ENCODE measurements at places on chromosomes 2 and 18.

DNA sequence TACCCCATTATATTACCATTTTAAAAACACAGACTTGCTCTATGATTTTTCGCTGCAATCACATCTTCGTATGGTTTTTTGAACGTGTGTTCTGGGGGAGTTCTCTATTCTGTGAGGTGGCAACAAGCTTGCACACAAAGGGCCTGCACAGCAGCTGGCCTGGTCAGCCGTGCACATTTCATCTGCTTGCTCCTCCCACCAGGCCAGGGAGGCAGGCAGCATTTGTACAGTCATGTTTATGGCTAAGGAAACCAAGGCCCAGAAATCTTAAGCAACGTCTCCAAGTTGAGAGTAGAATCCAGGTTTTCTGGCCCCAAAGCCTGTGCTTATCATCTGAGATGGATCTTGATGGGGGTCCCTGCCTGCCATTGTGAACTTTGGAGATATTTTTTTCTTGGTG is 106.4 kb upstream of the SMIM21 start:
- peaks cover 2% of the 10 kb centered on the region for H3K27me3 ChIP-seq
- no peak overlapping the region for H3K27ac ChIP-seq
- no peak overlapping the region for H3K4me3 ChIP-seq
- DNase-seq, result no peak

DNA sequence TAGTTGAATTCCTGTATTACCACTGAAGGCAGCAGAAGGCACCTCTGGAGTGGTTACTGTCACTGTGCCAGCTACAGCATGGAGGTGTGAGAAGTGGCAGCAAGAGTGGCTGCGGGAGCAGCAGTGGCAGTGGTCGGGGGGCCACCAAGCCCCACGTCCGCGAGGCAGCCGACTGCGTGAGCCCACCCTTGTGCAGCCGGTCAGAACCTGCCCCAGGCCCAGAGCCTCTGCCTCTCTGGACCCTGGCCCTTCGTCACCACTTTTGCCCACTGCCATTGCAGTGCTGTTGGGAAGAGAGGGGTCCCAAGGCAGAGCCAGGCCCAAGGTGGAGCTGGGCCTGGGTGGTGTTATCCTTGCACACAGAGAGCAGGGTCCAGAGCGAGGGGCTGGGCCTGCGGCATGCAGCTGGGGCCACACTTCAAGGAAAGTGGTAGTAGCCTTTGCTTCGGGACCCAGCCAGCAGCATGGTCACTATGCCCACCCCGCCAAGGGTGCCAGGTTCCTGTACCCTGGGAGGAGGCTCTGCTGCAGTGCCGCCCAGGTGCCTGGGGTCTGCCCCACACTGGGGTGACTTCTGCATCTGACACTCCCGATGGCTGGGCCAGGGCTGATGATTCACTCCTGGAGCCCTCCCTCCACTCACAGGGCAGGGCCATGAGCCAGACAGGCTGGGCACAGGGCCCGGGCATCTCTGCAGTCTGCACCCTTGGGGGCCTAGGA is 450.1 kb upstream of the LRATD1 start:
- H3K4me1 ChIP-seq, result no peaks in the 10 kb centered on the region
- no peaks in the 10 kb centered on the region for H3K27me3 ChIP-seq
- no peak overlapping the region for H3K4me3 ChIP-seq
- H3K36me3 ChIP-seq, result no peaks in the 10 kb centered on the region
- DNase-seq, result no peak

- H3K4me1 ChIP-seq, result no peaks in the 10 kb centered on the region
- no peak overlapping the region for H3K4me3 ChIP-seq
- no peak overlapping the region for H3K27ac ChIP-seq
- no peaks in the 10 kb centered on the region for H3K36me3 ChIP-seq
These were observed 957.7 kb upstream of the POU3F3 start for GRCh38 chr2:103896182-103896581.

DNA sequence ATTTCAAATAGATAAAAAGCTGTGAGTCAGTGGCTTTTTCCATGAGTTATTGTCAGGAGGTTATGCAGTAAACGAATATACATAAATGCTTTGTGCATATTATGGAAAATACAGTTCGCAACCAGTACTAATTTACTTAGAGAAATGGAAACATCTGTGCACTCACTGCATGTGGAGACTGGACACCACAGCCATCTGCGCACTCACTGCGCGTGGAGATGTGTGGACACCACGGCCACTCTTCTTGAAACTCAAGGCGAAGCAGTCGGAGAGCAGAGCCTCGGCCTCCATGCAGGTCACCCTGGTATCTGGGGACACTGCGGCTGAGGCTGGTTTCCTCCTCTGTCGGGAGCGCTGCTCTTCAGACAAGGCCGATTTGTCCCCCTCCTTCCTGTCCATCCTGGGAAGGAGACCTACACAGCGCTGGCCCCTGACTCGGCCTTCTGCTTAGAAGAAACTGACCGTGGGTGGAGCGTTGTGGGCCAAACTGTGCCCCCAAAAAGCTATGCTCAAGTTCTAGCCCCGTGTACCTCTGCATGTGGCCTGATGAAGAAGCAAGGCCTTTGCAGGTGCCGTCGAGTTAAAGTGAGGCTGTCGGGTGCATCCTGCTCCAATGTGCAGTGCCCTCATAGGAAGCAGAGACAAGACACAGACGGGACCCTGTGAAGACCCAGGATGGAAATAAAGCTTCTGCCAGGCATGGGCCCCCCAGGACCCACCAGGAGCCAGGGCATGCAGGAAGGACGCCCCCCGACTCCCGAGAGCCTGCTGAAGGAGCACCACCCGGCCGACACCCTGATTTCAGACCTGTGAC is 88.0 kb downstream of the TPO start:
- no peaks in the 10 kb centered on the region for H3K27me3 ChIP-seq
- no peak overlapping the region for H3K27ac ChIP-seq
- no peak for DNase-seq
- no peaks in the 10 kb centered on the region for H3K36me3 ChIP-seq
- H3K4me3 ChIP-seq, result no peak overlapping the region

GRCh38 chr2:240351088-240351741 is 84.2 kb upstream of the GPC1 start:
- H3K4me1 ChIP-seq, result no peaks in the 10 kb centered on the region
- DNase-seq, result no peak
- no peaks in the 10 kb centered on the region for H3K36me3 ChIP-seq
- H3K4me3 ChIP-seq, result no peak overlapping the region

DNA sequence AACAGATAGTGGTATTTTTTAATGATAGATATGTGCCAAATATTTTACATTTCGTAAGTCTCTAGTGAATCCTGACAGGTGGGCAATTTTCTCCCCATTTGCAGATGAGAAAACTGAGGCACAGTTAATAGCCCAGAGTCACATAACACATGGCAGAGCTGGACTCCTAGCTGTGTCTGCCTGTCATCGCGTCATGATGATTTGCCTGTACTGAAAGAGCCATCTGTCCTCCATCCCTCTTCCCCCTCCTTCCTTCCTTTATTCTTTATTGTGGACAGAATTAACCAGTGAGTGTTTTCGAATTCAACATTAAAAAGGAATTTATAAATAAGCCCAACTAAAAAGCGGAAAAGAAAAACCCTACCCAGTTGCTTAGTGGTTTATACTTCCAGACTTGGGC is 3.2 kb downstream of the DNAJB2 start:
- no peak overlapping the region for H3K27ac ChIP-seq
- DNase-seq, result no peak
- H3K27me3 ChIP-seq, result no peaks in the 10 kb centered on the region
- peaks cover 26% of the 10 kb centered on the region for H3K4me1 ChIP-seq
- H3K4me3 ChIP-seq, result no peak overlapping the region
- no peaks in the 10 kb centered on the region for H3K36me3 ChIP-seq

- no peaks in the 10 kb centered on the region for H3K4me1 ChIP-seq
- no peaks in the 10 kb centered on the region for H3K36me3 ChIP-seq
- no peak overlapping the region for H3K4me3 ChIP-seq
These were observed 67.6 kb downstream of the LONRF2 start for GRCh38 chr2:100254646-100255210.

DNA sequence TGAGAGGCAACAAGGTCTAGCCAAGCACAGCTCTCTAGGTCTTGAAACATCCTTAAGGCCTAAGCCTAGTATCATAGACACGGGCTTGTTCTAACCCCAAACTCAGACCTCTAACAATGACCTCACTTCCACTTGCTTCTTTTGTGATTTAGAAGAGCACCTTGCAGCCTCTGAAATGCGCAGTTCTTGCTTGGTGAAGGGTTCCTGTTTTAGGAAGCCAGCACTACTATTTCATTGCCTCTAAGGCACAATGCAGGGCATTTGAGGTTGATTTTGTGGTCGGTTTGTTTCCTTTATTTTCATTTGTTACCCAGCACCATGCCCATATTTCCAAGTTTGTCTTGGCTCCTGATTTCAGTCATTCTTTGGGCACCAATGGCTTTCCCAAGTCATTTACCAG is 117.0 kb upstream of the CYP1B1 start:
- no peaks in the 10 kb centered on the region for H3K27me3 ChIP-seq
- no peaks in the 10 kb centered on the region for H3K36me3 ChIP-seq
- no peaks in the 10 kb centered on the region for H3K4me1 ChIP-seq
- no peak overlapping the region for H3K27ac ChIP-seq

GRCh38 chr2:149021271-149021719 is 17.2 kb upstream of the LYPD6B start:
- H3K36me3 ChIP-seq, result no peaks in the 10 kb centered on the region
- DNase-seq, result peak; percentile 75

- no peak overlapping the region for H3K27ac ChIP-seq
- DNase-seq, result no peak
- H3K4me3 ChIP-seq, result no peak overlapping the region
- H3K36me3 ChIP-seq, result no peaks in the 10 kb centered on the region
- peaks cover 14% of the 10 kb centered on the region for H3K4me1 ChIP-seq
- H3K27me3 ChIP-seq, result no peaks in the 10 kb centered on the region
These were observed 37.6 kb downstream of the SDC1 start for GRCh38 chr2:20187331-20187730.

- H3K4me3 ChIP-seq, result no peak overlapping the region
- no peaks in the 10 kb centered on the region for H3K4me1 ChIP-seq
- no peak overlapping the region for H3K27ac ChIP-seq
- H3K27me3 ChIP-seq, result no peaks in the 10 kb centered on the region
- no peaks in the 10 kb centered on the region for H3K36me3 ChIP-seq
These were observed 289.9 kb upstream of the RBMS1 start for GRCh38 chr2:160783474-160783873.

- H3K27me3 ChIP-seq, result no peaks in the 10 kb centered on the region
- H3K4me1 ChIP-seq, result no peaks in the 10 kb centered on the region
- DNase-seq, result peak; percentile 5
- H3K27ac ChIP-seq, result no peak overlapping the region
These were observed 41.1 kb downstream of the NHEJ1 start for GRCh38 chr2:219119422-219120043.

DNA sequence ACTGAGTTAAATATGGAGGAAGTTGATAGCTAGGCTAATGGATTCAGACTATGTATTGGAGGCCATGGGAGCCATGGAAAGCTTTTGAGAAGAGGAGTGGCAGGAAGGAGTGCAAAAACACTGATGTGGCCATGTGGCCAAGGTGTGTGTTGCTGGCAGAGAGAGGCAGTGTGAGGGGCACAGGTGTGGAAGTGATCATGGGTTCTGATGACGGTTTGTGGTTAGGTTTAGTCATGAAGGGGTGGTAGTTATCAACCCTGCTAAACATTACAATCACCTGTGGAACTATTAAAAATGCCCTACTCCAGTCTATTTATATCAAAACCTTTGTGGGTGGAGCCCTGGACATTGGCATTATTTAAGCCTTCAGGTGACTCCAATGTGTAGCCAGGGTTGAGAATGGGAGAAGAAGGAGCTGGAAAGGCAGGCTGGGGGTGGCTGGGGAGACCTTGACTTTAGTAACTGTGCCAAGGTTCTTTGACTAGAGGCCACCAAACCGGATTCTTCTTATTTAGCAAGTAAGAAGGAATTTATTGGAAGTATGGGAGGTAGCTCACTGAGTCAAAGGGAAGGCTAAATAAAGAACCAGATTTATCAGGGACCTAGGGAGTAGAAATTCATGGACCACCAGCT is 13.5 kb downstream of the GPR39 start:
- H3K27me3 ChIP-seq, result no peaks in the 10 kb centered on the region
- H3K36me3 ChIP-seq, result no peaks in the 10 kb centered on the region
- no peak overlapping the region for H3K4me3 ChIP-seq
- H3K27ac ChIP-seq, result no peak overlapping the region
- H3K4me1 ChIP-seq, result no peaks in the 10 kb centered on the region
- no peak for DNase-seq

GRCh38 chr18:25235401-25236042 is 116.4 kb downstream of the ZNF521 start:
- H3K4me3 ChIP-seq, result no peak overlapping the region
- no peak for DNase-seq
- no peaks in the 10 kb centered on the region for H3K27me3 ChIP-seq
- H3K4me1 ChIP-seq, result no peaks in the 10 kb centered on the region
- no peaks in the 10 kb centered on the region for H3K36me3 ChIP-seq

DNA sequence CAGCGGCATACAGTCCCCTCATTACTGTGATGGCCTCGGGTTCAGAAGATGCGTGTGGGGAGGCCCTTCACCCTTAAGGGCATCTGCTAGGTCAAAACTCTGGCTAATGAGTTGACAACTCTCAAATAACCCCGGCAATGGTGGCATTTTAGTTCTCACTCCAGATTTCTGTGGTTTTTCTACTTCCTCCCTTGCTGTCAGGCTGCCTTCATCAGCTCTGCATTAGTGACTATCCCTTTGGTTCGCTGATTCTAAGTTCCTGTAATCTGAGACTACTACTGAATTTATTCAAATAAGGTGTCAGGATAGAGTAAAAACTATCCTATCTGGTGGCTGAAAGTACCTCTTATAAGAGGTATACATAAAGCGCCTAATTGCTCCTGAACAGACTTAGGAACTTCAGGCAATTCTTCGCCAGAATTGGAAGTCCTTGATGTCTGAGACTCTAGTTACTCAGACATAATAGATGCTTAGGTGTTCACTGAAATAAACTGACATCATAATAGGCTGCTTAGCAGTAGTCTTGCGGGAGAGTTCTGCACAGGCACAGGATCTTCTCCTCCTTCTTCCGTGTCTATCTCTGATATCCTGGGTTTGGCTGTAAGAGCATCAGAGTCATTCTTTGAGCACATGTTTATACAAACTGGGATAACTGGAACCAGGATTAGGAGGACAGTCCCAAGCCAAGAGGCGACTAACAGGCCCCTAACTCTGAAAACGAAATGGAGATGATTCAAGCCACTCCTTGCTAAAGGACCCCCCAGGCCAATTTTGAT is 194.5 kb downstream of the DNER start:
- no peak overlapping the region for H3K4me3 ChIP-seq
- no peak overlapping the region for H3K27ac ChIP-seq
- H3K4me1 ChIP-seq, result no peaks in the 10 kb centered on the region
- H3K27me3 ChIP-seq, result no peaks in the 10 kb centered on the region
- no peak for DNase-seq

DNA sequence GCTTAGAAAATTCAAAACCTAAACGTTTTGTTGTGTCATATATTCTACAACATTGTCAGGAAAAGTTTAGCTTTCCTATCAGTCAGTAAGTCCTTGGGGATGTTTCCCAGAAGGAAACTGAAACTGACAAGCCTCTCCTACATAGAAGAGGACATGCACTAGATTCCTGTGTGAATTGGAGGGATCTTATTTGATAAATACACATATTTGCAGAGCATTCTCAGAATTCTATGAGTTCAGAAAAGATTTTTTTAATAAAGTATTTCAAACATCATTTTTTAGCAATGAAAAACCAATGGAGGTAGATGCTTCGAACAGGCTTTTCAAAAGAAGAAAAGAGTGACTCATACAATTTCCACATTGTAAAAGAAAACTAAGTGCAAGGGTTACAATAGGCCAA is 1706.7 kb downstream of the SUCLG1 start:
- no peak for DNase-seq
- H3K4me1 ChIP-seq, result no peaks in the 10 kb centered on the region
- H3K4me3 ChIP-seq, result no peak overlapping the region
- no peaks in the 10 kb centered on the region for H3K36me3 ChIP-seq
- H3K27me3 ChIP-seq, result no peaks in the 10 kb centered on the region

- no peak for DNase-seq
- H3K36me3 ChIP-seq, result no peaks in the 10 kb centered on the region
- no peaks in the 10 kb centered on the region for H3K27me3 ChIP-seq
- no peak overlapping the region for H3K27ac ChIP-seq
- H3K4me3 ChIP-seq, result no peak overlapping the region
- no peaks in the 10 kb centered on the region for H3K4me1 ChIP-seq
These were observed 220.7 kb downstream of the LRRTM4 start for GRCh38 chr2:77301441-77301840.

Data from GM12878 (cell line).